ENCODE measurements at places on chromosomes 3 and 15. TPM values are rescaled to one million over a fixed set of nuclear protein-coding genes. Genes with fewer than 3 reads are reported as not detected.

RAD51 gene
- total RNA-seq = 1.4 TPM

ZKSCAN7 gene
- total RNA-seq = 4.8 TPM

MRPS25 gene
- total RNA-seq = 20.1 TPM

SPG11 gene
- total RNA-seq = 101 TPM
